SK-MEL-5 (cell line): ENCODE measurements at places on chromosomes 6 and 20.

GRCh38 chr6:134984821-134985220, 34.9 kb upstream of the ALDH8A1 start:
- DNase-seq = peak; percentile 44

DNA sequence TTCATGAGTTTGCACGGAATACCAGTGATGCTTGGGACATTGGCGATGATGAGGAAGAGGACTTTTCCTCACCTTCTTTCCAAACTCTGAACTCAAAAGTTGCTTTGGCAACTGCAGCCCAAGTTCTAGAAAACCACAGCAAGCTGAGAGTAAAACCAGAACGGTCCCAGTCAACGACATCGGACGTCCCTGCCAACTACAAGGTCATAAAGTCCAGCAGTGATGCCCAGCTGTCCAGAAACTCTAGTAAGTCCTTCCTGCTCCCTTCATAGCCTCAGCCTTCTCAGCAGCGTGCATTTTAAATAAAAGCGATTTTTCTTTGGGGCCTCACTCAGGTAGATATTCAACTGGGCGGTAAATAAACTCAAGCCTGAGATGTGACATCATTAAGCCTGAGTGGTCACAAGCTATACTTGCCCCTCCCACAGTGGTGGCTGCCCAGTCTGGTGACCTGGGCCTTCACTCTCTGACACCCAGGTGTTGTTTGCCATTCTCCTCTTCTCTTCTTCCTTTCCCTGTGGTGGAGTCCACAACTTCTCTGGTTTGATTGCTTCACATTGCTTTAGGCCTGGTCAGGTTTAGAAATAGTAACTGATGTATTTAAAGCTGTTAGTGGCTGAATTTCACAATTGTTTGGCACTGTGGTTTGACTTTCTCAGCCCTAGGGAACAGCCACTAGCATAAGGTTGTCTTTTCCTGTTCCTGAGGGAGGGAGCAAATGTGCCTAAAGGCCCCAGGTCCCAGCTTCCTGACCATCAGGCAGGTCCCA, 21.6 kb upstream of the TMEM217 start:
- DNase-seq = no peak

DNA sequence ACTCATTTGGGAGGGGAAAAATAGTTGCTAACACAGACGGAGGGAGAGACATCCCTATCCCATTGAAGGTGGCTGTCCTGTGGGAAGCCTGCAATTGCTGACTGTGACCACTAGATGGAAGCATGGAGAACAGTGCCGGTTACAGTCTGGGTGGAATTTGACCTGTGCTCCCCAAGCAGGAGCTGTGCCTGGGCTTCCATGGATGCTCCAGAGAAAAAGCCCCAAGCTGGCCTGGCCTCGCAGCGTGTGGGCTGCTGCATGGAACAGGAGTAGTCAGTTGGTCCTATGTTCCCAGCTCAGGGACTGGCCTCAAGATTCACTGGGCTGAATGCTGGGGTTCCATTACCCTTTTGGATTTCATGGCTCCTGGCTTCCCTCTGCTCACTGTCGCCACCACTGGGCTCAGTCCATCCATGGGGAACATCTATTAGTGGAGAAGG, 116.3 kb upstream of the CHD6 start:
- peak; percentile 78 for DNase-seq

- no peak for DNase-seq
Observed at GRCh38 chr6:111718326-111718725, 112.6 kb upstream of the TRAF3IP2 start.

DNA sequence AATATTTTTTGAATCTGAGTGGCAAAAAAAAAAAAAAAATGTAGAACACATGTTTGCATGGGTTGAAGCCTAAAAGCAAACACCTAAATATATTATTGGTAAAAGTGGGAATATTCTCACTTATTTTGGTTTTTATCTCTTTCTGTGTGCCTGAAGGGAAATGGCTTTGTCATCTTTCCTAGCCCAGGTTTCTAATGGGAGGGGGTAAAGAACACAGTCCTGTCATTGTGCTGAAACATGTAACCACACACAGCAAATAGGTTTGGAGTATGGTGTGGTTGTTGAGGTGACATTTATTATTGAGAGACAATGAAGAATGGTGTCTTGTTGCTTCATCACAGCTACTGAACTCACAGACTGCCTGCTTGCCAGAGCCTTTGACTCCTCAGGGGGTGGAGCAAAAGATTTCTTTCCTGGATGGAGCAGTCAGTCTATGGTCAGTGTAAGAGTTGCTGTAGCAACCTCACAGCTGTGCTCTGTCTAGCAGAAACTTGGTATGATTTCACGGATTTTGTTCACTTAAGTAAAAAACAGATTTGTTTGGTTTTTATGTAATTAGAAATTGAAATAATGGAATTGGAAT, 70.2 kb downstream of the CEP57L1 start:
- DNase-seq = peak; percentile 70

GRCh38 chr6:41451039-41451438, 95.1 kb upstream of the FOXP4 start:
- no peak for DNase-seq

- DNase-seq = no peak
Observed at GRCh38 chr6:3490625-3490980, 33.8 kb upstream of the SLC22A23 start.

DNA sequence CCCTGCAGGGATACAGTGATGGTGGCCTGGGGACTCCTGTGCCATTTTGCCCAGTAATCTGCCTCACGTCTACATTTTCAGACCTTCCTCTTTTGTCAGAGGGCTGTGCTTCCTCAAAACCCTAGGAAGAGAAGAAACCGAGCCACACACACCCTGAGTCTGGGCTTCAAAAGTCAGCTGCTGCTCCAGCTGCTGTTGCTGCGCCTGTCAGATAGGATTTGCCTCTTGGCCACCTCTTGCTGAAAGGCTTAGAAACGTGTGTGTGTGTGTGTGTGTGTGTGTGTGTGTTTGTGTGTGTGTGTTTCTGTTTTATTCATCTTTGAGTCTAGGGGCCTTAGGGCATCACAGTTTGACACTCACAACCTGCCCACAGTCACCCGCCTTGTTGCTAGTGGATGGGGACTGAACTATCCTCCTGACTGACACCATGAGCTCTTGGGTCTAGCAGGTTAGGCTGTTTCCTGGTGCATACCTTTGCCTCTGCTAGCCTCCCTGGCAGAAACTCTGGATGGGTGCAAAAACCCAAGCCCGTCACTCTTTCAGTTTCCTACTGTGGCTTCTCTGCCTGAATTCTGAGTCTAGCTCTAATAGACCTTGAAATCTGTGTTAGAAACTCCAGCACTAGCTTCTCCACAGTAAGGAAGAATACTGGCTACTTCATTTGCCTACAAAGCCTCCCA, 94.9 kb upstream of the CEP85L start:
- no peak for DNase-seq

- no peak for DNase-seq
Observed at GRCh38 chr6:125102411-125102810, 51.2 kb upstream of the TPD52L1 start.

- peak; percentile 56 for DNase-seq
Observed at GRCh38 chr6:3750317-3751076, 1.0 kb downstream of the PXDC1 start.

GRCh38 chr6:108363889-108364313, 69.0 kb downstream of the AFG1L start:
- no peak for DNase-seq

DNA sequence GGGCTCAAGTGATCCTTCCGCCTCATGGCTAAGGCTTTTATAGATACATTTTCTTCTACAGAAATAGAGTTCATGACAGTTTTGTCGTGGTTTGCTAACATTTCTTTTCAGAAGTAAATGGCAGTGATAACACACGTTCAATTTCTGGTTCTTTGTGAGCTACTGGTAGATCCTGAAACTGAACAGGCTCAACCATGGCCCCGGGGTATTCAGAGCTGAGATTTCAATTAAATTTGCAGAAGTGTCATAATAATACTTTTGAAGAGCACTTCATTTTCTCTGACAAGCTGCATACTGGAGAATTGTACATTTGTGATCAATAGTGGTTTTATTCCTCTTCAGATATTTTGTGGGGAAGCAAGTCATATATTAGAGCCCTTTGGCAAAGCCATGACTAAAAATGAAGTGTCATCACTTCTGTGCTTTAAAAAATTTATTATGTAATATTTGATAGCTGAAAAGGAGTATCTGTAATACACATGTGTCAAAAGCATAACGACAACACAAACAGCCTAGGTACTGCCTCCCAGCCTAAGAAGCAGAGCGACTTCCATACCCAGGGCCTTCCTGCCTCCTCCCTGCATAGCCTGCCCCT, 84.3 kb upstream of the SCP2D1 start:
- no peak for DNase-seq

GRCh38 chr20:54744097-54744496, 268.7 kb downstream of the DOK5 start:
- DNase-seq = no peak

DNA sequence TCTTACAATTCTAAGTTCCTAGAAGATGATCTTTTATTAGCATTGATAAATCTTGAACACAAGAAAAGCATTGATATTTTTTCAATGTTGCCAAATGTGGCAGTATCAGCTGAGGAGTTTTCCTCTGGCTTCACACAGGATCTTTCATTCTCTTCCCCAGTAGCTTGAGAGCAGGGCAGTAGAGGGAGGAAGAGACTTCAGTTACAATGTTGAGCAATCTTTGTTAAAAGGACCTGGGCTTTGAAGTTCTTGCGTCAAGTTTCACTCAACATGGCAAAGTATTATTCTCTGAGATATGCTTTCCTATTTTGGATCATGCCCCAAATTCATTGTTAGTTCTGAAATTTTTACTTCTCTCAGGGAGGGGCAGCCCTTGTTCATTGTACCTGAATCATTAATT, 238.0 kb downstream of the COL12A1 start:
- peak; percentile 37 for DNase-seq

DNA sequence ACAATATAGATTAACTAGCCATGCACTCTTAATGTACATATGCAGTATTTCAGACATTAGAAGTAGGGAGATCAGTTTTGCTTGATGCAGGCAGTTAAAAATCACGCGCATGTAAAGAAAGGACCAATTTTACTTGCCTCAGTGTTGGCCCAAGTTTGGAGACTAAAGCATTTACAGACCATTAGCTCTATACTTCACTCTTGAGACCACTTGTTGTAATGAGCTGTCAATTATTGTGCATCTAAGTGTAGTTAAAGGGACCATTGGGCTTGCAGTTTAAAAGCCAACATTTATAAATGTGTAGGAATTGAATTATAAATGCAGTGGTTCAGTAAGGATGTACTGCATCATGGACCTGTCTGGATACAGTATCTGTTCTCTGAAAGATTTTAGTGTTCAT, 53.7 kb downstream of the PLCB4 start:
- no peak for DNase-seq

- DNase-seq = peak; percentile 68
Observed at GRCh38 chr20:47854687-47855212, 69.5 kb upstream of the SULF2 start.

GRCh38 chr20:33418033-33418432, 16.7 kb upstream of the CDK5RAP1 start:
- no peak for DNase-seq

DNA sequence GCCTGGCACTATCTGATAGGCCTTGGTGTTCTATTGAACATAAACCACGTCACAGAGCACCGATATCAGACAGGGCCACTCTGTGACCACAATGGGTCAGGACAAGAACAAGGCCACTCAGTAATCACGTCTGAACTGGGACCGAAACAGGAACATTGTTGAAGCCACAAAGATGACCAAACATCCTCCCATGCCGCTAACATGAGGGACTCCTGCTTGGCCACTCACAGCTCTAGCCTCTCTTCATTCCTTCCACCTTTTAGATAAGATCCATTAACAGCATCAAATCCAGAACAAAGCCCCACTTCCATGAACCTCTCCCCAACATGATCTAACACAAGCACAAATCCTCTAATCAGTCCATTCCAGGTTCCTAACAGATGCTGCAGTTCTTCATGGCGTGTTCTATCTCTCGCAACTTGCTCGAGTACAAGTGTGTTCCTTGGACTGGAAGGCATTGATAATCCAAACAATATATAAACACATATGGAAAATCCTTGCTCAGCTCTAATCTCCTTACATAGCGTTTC, 7.4 kb downstream of the SIRT5 start:
- no peak for DNase-seq

GRCh38 chr6:32337186-32337805, 34.4 kb downstream of the TSBP1 start:
- DNase-seq = no peak

DNA sequence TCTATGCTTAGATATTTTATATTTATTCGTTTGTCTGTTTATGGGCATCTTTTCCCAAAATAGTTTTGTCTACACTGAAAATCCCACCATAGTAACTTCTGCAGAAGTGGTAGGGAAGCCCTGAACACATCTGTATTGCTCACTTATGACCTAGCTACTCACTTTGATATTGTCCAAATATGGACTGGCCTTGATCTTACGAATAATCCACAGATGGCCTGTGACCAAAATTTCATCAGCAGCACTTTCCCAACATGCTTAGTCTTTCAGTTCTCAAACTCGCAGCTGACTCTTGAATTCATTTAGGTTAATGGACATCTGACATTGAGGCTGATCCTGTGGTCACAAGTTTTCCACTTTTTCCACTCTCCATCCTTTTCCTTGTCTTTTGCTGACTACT, 80.8 kb upstream of the BEND3 start:
- no peak for DNase-seq

DNA sequence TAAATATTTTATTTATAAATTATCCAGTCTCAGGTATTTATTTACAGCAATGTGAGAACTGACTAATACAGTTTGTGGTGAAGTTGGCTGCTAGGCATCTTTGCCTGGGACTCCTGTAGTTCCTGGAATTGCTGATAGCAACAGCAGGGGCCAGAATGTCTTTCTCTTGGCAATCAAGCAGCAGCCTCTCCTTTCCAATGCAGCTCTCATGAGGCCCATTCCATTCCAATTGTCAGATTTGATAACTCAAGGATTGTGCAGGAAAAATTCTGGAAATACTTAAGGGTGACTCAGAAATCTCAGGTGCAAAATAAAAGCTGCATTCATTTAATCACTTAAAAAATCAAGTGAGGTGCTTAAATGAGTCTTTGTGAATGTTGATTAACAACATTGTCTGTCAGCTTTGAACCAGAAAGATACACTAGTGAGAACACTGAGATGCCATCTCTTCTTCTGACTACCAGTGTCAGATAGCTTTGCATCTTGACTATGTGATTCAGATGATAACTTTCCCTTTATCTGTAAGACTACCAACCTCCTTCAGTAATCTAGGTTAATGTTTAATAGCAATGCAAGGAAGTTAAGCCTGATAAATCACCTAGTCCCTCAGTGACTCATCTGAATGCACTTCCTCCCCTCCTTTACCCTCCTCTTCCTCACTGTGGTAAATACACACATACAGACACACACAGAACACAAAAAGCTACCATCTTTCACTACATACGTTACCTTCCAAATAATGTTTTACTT, 32.1 kb upstream of the COL21A1 start:
- no peak for DNase-seq

GRCh38 chr6:96394727-96395126, 126.9 kb upstream of the UFL1 start:
- peak; percentile 26 for DNase-seq
